ENCODE measurements at places on chromosomes 12 and 14.

GRCh38 chr12:17139931-17140330 lies 534.0 kb upstream of the LMO3 start:
- DNase-seq = no peak

DNA sequence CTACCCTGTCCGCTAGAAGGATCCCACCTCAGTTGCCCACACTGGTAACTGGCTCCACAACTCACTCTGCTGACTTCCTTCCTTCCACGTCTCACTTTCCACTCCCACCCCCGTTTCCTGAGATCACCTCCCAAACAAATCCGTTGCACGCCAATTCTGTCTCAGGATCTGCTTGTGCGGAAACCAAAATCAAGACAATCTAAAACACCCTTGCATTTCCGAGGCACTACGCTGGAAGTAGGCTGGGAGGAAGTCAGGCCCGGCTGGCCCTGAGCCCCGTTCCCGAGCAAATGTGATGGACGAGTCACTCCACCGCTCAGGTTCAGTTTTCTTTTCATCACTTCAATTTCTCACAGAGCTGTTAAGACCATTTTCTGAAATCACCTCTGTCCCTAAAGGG lies 23.1 kb downstream of the ABCB9 start:
- DNase-seq = no peak

- no peak for DNase-seq
Measured at GRCh38 chr12:47095446-47096236, 15.9 kb upstream of the AMIGO2 start.

DNA sequence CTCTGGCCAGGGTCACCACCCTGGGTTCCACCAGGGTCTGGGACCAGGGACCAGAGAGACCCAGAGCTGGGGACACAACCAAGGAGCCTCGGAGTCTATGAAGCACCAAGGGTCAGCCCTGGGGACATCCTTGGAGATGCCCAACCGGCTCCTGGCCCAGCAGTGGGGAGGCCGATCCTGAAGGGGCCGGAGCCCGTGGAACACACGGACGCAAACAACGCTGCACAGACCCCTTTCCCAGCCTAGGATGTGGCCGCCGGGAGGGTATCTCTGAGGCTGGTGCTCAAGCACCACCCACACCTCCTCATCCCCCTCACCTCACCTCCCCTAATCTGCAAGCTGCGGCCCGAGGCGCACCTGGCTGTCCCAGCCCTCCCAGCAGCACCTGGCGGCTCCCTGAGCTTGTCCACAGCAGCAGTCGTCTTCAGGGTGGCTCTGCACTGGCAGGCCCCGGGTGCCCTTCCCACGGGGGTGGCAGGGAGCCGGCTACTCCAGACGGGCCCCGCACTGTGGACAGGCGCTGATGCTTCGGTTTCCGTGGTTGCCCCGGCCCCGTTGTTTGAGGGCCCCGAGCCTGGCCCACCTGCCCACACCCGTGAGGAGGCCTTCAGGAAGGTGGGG lies 146.8 kb upstream of the C14orf180 start:
- DNase-seq = no peak

GRCh38 chr12:12121061-12121460 lies 50.3 kb downstream of the BCL2L14 start:
- no peak for DNase-seq

GRCh38 chr12:25959071-25959961 lies 834 bp downstream of the RASSF8 start:
- DNase-seq = no peak

GRCh38 chr14:40944521-40944920 lies 662.2 kb upstream of the LRFN5 start:
- no peak for DNase-seq

- no peak for DNase-seq
Measured at GRCh38 chr12:121289962-121290361, 6.5 kb downstream of the CAMKK2 start.

GRCh38 chr14:105471823-105472485 lies 2.7 kb upstream of the CRIP2 start:
- DNase-seq = no peak
